ENCODE measurements at places on chromosomes 3 and 15.

- no peak for DNase-seq
Observed at GRCh38 chr15:71688509-71689094, 121.8 kb upstream of the NR2E3 start.

DNA sequence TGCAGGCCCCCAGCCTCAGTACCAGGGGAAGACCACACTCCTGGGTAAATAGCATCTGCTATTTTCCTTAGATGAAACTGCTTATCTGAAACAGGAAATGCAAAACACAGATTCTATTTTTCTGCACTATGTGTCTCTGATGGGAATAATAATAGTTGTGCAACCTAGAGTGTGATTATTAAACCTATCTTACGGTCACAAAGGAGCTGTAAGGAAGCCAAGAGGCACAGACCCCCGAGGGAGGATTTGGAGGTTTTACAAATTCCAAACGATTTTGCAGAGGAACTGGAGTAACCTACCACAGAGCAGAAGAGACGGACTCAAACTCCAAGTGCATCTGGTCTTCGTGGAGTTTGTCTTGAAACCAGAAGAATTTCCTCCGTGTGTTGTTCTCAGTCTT, 14.1 kb upstream of the APOD start:
- no peak for DNase-seq

GRCh38 chr15:74776821-74777768, 4.8 kb upstream of the CSK start:
- DNase-seq = peak; percentile 42

GRCh38 chr15:67746022-67746421, 79.3 kb upstream of the SKOR1 start:
- DNase-seq = no peak

DNA sequence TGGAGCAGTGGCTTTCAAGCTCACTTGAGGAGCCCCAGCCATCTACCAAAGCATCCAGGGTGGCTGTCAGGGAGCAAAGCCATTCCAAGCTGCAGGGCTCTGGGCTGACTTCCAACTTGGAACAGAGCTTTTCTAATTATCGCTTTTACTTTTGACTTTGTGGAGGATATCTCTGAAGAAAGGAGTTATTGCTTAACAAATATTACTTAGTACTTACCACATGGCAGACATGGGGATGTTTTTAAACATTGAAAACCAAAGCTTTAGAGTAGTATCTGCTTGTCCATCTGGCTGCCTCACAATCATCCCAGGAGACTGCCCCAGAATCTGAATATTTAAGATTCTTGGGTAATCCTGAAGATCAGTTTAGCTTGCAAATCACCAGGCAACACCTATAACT, 8.9 kb downstream of the TAGLN3 start:
- DNase-seq = no peak

- DNase-seq = peak; percentile 80
Observed at GRCh38 chr3:50340448-50341329, at the start of gene RASSF1. Gene RASSF1 (minus strand): TSS chr3:50340836. CDS start chr3:50340805, 31 bp downstream.

DNA sequence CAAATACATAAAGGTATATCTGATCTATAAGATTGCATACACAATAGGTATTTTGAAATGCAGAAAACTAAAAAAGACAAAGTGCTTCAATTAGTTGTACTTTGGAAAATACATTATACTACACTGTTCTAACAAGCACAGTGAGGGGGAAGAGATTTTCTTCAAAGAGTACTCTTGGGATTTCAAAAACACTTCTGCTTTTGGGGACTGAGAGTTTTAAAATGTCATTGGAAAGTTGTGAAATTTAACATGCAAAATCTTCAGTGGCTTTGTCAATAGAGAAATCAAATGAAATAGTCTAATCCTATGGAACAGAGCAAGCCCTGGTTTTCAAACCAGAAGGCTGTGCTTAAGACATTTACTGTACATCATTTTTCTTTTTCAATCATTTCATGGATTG, 322.2 kb upstream of the SEMA6D start:
- DNase-seq = no peak

- no peak for DNase-seq
Observed at GRCh38 chr3:186653080-186653707, 12.6 kb upstream of the HRG start.

GRCh38 chr15:69626095-69627066, 173.8 kb downstream of the RPLP1 start:
- DNase-seq = peak; percentile 41

DNA sequence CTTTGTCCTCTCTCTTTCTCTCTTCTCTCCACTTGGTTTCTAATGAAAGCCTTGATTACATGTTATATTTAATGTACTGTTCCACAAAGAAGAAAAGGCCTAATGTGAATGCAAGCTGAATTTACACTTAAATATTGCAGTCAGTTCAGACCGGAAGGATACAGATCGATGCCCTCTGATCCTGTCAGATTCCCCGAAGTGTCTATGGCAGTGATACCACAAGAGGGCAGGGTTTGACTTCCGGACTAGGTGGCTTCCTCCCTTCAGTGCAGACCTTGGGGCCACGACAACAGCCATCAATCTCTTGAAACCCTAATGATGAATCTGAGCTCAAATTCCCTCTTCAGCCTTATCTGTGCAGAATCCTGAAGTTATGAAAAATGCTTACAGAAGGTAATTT, 29.5 kb downstream of the AGTR1 start:
- DNase-seq = peak; percentile 18

DNA sequence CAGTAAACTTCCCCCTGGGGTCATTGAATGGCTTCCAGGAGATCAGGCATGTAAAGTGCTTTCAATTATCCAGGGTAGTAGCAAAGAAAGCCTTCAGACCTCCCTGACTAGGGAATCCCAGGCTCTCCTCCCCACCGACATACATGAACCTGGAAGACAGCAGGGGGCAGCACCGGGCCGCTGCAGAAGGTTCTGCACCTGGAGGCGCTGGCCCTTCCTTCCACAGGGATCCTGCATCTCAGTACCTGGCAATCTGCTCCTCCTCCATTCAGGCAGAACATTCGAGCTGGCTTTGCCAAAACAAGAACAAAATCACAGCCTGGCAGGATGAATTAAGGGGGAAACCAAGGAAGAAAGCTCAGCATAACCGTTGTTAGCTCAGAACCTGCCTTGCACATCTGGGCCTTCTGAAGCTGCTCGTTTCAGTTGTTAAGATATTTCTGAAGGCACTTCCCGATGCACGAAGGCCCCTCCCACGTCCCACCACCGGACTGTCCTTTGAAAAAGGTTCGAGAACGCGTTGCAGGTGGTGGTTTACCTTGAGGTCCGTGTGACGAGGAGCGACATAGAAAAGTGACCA, 237.7 kb downstream of the SLCO3A1 start:
- peak; percentile 57 for DNase-seq

DNA sequence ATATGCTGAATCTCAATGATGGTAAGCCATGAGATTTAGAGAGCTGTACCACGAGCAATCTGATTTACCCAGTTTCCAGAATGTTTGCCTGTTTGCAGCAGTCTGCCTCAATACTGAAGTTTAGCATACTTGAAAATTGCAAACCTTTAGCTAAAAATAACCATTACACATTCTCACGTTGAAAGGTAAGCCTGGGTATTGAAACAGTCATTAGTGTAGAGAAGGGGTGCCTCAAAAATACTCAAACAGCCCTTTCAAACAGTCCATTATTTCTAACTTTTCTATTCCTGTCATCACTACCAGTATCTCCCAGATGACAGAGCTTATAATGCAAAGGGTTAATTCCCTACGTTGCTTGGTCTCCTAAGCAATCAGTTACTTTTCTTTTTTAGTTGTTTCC, 111.8 kb upstream of the MBNL1 start:
- no peak for DNase-seq

GRCh38 chr3:19934098-19934566, at the start of gene EFHB:
Gene EFHB (minus strand): TSS chr3:19934217. CDS start chr3:19934018, 199 bp downstream.
- peak; percentile 63 for DNase-seq

GRCh38 chr3:179037351-179037750, 34.3 kb downstream of the ZMAT3 start:
- peak; percentile 28 for DNase-seq

- DNase-seq = no peak
Observed at GRCh38 chr3:17354341-17354740, 388.1 kb downstream of the TBC1D5 start.
